ENCODE measurements at places on chromosomes 5 and 9.
A peak's percentile ranks its signal among the peaks of the same experiment; 100 is the strongest.

- DNase-seq = no peak
Measured at GRCh38 chr9:95134457-95134881, 183.0 kb downstream of the FANCC start.

GRCh38 chr5:162672061-162672460, 604.5 kb downstream of the GABRG2 start:
- no peak for DNase-seq

- no peak for DNase-seq
Measured at GRCh38 chr5:158565017-158565789, 534.5 kb downstream of the EBF1 start.

DNA sequence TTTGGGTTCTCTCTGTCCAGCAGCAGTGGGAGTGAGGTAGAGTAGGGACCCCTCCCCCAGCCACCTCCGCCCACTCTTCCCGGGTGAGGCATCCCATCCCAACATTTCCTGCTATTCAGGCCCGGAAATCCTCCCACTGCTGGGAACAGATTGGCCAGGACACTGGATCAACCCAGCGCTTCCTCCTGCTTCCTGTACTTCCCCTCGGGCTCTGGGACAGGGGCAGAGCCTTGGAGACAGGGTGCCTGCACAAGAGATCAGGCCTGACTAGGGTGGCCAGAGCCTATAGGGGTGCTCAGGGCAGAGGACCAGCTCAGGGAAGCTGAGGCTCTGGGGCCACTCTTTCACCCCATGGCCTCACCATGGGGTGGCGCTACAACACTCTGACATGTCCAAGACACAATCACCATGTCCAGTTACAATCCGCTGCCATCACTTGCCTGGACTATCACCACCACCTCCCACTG, 14.5 kb downstream of the SH2D3C start:
- DNase-seq = peak; percentile 68

GRCh38 chr5:86374611-86375010, 243.1 kb upstream of the COX7C start:
- DNase-seq = no peak

DNA sequence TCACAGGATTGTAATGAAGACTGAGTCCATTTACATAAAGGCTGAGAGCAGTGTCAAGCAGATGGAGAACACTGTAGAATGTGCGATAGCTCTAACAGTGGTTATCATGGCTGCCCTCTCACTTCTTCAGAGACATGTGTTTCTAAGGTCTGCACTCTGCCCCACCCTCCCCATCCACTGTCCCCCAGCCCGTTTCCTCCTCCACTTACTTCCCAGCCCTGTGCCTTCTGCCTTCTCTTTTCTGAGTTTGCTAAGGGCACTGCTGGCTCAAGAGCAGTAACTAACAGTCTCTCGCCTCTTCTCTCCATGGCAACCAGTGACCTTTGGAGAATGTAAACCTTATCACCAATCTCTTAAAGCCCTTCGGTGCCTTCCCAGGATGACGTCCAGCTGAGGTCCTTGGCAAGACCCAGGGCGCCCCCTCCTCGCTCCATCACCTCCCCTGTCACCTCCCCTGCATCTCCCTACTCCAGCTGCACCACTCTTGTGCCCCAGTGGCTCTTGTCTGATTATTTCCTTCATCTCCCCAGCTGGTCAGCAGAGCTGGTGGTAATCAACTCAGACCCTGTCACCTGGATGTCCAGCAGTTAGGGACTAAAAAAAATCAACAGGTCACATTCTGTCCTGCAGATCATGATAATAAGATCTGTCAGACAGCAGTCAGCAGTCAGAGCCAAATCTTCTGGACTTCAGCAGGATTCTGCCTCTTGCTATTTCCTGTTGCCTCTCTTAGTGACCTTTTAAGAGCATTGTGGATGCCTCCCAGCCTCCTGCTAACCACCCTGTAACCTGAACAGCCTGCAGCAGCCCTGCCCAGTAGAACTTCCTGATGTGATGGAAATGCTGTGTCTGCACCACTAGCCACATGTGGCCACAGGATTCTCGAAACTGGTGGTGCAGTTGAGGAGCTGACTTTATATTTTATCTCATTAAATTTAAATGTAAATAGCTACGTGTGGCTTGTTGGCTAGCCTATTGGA, 9.0 kb downstream of the FXN start:
- DNase-seq = no peak

- DNase-seq = no peak
Measured at GRCh38 chr5:123089914-123090660, 1.0 kb downstream of the PRDM6 start.

DNA sequence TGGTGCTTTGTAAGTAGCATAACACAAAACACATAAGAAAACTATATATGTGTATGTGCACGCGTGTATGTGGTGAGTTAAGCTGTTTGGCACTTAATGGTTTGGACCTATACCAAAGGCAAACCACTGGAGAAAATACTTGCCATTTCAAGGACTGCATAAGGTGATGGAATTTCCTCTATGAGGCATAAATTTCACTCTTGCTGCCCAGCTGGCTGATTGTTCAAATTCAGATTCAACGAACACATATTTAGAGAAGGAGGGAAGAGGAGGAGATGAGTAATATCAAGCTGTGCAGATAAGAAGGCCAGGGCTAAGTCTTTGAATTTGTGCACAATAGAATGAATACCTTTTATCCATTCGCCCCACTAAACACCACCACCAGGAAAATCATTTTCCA, 470.6 kb upstream of the MPDZ start:
- no peak for DNase-seq

- peak; percentile 47 for DNase-seq
Measured at GRCh38 chr9:935348-935965, 41.0 kb upstream of the DMRT3 start.

DNA sequence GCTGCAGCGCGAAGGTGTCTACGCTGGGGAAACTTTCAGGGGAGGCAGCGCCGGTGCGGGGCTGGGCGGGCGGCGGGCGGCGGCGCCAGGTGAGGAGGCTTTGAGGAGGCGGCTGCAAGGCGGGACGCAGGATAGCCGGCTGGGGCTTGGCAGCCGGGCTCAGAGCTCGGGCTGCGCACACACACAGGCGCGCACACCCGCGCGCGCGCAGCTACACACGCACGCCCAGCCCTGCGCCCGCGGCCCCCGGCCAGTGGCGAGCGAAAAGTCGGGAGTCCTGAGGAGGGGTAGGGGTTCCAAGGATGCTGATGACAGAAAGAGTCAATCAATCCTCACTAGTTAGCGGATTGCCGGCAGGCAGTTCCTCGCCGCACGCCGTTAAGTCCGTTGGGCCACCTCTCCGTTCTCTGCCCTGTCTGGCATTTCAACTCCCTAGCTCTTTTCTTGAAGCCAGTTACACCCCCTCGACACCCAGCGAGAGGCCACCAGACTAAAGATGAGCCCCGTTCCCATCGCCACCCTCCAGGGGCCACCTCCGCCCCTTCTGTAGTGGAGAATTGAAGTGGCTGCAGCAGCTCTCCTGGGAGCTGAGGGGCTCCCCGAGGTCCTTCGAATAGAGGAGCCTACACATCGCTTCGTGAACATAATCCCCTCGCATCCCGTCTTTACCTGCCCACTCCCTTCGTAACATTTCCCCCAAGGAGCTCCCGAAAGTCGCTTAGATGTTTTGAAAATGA, 1640.3 kb upstream of the C9orf72 start:
- DNase-seq = no peak

DNA sequence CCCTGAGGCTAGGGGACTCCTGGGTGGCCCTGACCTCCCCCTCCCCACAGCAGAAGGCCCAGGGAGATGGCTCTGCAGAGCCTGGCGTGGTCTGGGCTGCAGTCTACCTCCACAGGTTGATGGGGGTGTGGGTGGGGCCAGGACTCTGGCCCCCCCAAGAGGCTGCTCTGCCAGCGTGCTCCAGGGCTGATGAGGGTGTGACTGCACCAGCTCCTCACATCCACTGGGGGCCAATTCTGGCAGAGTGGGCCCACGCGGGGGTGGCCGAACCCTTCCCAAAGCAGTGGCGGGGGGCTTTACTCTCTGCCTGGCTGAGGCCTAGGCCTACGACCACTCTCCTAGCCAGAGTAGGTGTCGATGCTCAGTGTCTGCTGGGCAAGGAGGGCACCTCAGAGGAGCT, 28.0 kb upstream of the UBAC1 start:
- no peak for DNase-seq

- DNase-seq = no peak
Measured at GRCh38 chr5:14280294-14280854, 137.2 kb downstream of the TRIO start.

DNA sequence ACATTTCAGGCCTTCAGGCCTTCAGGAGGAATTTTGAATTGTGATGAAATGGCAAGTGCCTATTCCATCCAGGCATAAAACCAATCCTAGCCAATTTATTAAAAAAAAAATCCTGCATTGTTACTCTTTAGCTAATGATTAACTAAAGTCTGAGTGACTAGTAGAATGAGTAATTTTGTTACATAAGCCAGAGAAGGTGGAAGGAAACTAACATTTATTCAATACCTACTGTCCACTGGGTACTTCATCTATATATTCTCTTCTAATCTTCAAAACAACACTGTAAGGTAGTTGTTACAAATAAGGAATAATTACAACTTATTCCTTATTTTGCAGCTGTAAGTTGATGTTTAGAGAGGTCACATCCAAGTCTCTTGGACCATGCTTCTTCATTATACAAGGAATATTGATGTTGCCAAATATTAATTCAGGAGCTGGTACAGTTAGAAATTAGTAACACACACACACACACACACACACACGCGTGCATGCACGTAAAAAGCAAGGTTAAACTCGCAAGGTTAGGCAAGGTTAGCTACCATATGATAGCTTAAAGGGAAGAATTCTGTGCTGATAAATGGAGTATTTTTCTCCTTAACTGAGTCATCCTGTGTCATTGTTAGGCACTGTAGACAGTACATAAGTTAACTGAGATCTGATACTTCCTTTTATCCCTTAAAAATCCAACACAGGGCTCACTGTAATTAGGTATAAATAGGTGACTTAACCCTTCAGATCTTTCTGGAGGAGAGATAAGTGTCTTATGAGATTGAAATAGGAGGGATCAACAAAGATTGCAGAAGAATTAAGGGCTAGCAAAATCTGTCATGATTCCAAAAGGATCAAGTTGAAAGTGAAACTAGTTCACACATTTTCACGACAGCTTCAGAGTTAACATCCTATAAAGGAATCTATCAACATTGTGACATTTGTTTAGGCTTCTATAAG, 596.9 kb downstream of the PDE4D start:
- DNase-seq = peak; percentile 23

DNA sequence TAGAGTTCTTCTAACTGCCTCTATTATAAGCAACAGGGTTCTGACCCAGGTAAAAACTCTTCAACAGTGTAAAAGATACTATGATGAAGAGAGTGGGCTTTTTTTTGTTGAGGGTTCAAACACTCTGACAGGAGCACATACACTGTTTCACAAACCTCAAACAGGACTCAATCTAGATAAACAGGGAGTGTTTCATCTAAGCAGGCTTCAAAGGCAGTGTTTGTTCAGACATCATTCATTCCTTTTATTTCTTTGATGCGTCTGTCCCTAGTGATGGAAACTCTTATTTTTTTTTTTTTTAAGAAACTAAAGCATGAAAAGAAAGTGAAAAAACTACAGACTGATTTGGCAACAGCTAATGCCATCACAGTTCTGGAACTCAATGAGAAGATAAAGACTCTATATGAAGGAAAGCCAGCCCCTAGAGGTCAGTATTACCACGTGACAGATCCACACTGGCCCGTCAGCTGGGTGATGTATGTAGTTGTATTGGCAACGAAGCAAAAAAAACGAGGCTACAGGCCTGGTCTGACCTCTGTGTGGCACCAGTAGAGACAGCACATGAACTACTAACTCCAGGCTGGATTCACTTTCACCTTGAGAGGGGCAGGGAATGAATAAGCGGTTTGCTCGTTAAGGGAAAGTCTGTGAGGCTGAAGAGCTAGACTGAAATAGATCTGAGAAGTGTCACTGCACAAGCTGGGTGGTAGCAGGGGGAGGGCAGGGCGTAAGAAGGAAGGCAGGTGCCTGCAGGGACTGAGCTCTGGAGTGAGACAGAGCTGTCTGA, 172.2 kb downstream of the CCDC192 start:
- DNase-seq = peak; percentile 78

DNA sequence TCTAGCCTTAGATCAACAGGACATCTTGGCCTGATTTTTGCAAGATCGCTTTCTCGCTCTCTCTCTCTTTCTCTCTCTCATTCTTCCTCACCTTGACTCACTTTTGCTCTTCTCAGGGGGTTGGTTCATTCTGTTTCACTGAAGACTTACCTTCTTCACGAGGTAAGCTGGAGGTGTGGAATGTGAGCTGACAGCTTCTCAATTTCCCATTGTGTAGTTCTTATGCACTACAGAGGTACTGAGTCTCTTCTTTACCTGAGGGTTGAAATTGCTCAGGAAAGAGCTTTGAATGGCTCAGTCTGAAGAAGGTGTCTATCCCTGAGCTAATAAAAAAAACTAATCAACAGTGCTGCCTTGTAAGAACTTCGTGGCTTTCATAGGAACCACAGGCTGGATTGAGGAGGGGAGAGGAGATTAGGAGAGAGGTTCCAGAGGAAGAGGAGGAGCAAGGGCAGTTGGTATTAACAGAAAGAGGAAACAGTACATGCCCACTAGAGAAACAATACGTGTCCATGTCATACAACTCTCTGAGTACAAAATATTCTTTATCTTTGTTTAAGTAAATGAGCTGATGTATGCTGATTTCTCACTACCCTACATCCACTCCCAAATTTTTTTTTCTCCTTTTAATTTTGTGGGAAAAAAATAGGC, 192.2 kb downstream of the TMEM167A start:
- no peak for DNase-seq

DNA sequence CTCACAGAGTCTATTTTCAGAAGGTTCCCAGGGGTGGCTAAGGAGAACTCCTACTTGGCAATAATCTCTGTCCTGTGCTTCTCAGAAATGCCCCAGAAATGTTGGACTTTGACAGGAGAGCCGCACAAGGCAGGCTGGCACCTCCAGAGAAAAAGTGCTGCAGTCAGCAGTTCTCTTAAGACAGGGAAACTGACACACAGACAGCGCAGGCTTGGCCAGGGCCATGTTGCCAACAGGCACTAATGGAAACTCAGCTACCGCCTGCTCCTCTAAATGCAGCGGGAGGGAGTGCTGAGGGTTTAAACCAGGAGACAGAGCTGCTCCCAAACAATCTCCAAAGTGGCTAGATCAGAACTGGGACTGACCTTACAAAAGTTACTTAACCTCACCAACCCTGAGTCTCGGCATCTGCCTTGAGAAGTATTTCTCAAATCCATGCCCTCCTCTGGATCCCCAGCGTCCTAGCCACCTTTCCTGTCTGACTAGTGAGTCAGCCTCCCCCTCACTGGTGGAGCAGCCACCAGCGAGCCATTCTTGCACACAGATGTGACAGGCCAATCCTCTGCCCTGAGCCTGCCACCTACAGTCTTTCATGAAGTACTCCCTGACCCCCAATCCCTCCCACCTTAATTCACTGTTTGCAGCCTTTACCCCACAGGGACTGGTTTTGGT, 186.4 kb downstream of the CDK5RAP2 start:
- no peak for DNase-seq

- no peak for DNase-seq
Measured at GRCh38 chr9:117081641-117082317, 333.1 kb downstream of the ASTN2 start.

- no peak for DNase-seq
Measured at GRCh38 chr9:130975156-130975555, 33.8 kb upstream of the LAMC3 start.

All from SK-MEL-5 (cell line).